ENCODE measurements at places on chromosomes 4 and X.

- peak; percentile 75 for DNase-seq
These were observed 22.4 kb upstream of the HPSE start for GRCh38 chr4:83356899-83357661.

GRCh38 chr4:69071286-69071685, 25.0 kb upstream of the UGT2B7 start:
- DNase-seq = no peak

- DNase-seq = peak; percentile 31
These were observed 80.3 kb upstream of the LSM6 start for GRCh38 chr4:146095091-146095690.

GRCh38 chrX:46882266-46882665, 30.0 kb upstream of the JADE3 start:
- no peak for DNase-seq

- DNase-seq = no peak
These were observed 168.8 kb downstream of the CDS1 start for GRCh38 chr4:84751707-84752106.

DNA sequence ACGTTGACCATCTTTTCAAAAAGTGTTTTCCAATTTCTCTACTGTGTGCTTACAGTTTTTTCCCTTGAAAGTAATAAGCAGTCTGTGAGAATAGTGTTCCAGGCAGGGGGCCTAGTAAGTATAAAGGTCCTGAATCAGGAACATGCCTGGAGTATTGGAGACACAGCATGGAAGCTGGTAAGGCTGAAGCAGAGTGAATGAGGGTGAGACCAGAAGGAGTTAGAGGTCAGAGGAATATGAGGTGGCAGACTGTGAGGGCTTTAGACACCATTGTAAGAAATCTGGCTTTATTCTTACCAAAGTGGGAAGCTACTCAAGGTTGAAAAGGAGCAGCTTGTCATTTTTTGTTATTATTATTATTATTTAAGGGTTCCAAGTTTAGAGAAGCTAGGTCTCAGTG, 107.4 kb downstream of the CT47B1 start:
- DNase-seq = no peak

DNA sequence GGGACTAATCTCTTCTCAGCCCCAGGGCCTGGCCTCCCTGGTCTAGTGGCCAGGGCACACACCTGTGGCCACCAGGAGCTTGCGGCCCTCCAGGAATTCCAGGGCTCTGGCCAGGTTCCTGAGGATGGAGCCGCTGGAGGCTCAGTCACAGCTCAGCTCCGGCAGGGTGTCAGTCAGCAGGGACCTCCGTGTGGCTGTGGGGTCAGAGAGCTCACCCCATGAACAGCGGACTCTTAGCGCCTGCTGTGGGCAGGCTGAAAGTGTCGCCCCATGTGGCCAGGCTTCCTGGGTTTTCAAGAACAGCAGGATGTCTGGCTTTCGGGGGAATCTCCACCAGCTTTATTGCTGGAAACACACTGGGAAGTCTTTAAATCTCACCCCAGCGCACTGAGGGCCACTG, 19.3 kb upstream of the SH3TC1 start:
- DNase-seq = no peak

DNA sequence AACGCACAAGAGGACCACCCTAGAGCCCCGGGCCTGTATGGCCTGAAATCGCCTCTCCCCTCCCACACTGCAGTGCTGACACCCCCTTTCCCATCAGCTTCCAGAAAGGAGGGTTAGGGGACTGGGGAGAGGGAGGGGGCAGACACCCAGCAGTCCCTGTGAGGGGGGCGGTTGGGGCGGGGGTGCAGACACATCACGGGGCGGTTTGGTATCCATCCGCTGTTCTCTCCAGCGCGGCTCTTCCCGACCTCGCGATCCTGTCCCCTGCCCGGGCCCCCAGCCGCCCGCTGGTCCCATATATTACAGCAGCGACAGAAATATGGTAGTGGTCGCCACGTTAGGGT, 404 bp upstream of the GPRASP2 start:
- DNase-seq = no peak

GRCh38 chr4:141654098-141654497, 17.7 kb downstream of the IL15 start:
- DNase-seq = peak; percentile 12

DNA sequence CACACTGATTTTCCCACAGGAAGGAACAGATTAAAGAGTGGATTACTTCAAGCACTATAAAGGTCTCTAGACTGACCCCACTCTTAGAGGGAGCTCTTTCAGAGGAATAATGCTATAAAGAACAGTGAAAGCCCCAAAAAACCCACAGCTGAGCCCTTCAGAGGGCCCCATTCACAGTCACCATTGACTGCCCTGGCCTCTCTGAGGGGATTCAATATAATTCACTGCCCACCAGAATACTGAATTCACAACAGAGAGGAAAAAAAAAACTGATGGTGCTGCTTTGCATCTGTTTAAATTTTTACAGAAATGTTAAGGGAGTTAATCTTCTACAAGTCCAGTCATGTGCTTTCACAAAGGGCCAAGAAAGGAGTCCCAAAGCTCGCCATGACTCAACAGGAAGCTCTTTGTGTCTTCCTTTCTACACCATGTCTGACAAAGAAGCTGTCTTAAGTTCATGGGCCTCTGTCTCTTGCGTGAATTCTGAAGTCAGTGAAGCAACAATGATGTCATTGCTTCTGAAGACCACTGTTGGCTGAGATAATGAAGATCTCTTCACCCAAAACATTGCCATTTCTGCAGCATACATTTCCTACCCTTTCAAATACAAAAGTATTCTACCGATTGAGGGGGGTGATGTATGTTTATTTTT, 174.9 kb downstream of the ADAMTS3 start:
- no peak for DNase-seq

DNA sequence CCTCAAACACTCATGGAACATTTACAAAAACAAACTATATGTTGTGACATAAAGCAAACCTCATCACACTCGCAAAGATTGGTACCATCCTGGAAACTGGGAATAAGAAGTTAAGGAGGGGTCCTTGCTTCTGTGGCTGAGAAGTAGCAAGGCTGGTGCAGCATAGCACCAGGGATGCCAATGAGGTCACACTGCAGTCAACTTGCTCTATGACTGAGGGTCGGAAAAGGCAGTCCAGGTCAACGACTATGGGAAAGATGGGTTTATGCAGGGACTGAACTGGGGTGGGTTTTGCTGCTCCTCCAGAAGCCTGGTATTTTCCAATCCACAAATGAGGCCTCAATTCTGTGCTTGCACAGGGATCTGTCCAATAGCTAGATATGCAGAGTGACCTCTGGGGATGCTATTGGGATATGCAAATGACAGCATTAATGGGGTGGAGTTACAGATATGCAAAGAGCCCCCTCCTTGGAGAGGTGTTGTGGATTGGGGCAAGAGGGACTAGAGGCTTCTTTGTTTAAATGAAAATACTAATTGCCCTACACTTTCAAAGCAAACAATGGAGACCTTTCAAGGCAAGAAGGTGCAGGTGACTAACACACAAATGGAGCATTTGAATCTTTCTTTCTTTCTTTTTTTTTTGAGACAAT, 7.2 kb upstream of the IL13RA1 start:
- no peak for DNase-seq

DNA sequence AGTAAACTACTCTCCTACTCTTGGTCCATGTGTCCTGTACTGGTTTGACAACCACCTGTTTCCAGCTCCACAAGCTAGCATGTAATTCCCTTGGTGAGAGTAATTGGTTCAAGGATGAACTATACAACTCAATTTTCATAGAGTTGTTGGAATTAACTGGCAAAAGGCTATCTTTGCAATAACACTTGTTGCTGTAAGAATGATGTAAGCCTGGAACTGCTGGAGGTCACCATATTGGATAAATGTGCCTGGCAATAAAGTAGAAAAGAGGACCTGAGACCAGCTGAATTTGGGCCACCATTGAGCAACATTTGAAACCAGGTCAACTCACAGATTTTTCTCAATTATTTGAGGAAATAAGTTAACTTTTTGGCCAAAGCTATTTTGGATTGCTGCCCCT, 175.5 kb downstream of the CAMK2D start:
- DNase-seq = no peak

DNA sequence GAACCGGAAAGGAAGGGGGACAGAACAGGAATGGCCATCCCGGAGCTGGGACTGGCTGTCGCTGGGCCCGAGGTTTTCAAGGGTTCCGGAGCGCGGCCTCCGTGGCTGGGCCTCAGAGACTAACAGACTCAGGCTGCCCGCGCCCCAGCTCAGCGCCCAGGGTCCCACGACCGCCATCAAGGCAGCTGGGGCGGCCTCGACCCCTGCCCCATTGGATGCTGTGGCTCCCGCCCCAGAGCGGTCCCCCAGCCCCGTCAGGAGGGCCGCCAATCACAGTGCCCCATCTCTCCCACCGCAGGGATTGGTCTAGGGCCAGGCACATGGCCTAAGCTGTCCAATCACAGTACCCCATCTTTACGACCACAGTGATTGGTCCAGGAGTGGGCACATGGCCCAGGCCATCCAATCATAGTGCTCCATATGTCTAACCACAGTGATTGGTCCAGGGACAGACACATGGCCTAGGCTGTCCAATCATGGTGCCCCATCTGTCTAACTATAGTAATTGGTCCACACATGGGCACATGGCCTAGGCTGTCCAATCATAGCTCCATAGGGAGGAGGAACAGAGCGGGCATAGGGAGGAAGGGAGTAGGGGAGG, 105.3 kb upstream of the NKX1-1 start:
- no peak for DNase-seq

- DNase-seq = no peak
These were observed 64.8 kb downstream of the PLS3 start for GRCh38 chrX:115625572-115626301.

GRCh38 chrX:120768681-120769080, 107.0 kb downstream of the CT47B1 start:
- no peak for DNase-seq

- DNase-seq = peak; percentile 73
These were observed 636 bp upstream of the AMOT start for GRCh38 chrX:112841114-112841819.

GRCh38 chrX:148271263-148271662, 229.2 kb upstream of the AFF2 start:
- no peak for DNase-seq

GRCh38 chrX:123959281-123960063, 2.0 kb upstream of the STAG2 start:
- DNase-seq = peak; percentile 24

DNA sequence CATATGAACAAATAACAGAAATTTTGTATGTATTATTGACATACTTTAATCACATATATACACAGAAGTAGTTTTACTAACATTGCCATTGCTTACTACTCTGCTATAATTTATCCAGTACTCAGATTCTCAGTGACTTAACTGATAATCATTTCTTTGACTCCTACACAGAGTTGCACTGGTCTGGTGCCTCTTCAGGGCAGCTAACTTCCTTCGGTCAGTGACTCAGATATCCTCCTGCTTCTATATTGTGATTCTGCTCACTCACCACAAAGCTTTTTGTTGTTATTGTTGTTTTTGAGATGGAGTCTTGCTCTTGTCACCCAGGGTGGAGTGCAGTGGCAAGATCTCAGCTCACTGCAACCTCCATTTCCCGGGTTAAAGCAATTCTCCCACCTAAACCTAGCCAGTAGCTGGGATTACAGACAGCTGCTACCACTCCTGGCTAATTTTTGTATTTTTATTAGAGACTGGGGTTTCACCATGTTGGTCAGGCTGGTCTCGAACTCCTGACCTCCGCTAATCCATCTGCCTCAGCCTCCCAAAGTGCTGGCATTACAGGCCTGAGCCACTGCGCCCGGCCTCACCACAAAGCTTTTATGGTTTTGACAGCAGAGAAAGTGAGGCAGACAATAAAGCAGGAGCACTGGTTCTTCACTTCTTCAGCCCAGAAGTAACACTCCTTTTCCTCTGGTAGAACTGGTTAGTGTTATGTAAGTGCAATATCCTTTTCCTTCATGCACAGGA, 499.3 kb downstream of the EPHA5 start:
- no peak for DNase-seq

- DNase-seq = no peak
These were observed 85.0 kb downstream of the NFKB1 start for GRCh38 chr4:102586002-102586643.

- no peak for DNase-seq
These were observed 120.5 kb downstream of the TBCK start for GRCh38 chr4:106195435-106195950.

DNA sequence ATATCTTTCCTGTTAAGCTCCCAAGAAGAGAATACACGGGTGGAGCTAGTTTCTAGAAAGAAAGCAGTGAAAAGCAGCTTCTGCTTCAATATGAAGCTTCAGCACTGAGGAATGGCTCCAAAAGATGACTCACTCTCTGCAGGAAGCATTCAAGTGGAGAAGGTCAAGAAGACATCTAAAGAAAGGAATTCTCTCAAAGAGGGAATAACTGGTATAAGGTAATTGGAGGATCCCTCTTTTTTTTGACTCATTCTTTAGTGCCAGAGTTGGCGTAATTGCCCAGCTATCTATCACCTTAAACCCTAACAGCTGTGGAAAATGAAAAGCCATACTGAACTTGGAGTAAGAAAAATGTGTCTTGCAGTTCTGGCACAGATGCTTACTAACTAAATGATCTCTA, 3.5 kb downstream of the EDA2R start:
- DNase-seq = no peak

DNA sequence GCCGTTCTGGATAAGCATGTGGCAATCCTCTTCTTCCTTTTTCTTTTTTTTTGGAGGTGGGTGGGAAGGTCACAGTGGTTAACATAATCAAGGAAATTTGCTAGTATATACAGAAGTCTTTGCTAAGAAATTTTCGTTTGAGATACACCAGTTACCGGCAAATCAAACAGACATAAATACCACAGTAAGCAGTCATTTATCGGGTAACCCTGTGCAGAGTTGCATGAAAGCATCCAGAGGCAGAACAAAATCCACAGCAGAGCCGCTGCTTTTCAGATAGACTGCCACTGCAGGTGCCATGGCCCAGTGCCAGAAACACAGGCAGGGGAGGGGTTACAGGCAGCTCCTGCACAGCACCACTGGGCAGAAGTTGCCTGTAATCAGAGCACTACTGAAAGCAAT, 179.1 kb upstream of the MAB21L2 start:
- DNase-seq = no peak

DNA sequence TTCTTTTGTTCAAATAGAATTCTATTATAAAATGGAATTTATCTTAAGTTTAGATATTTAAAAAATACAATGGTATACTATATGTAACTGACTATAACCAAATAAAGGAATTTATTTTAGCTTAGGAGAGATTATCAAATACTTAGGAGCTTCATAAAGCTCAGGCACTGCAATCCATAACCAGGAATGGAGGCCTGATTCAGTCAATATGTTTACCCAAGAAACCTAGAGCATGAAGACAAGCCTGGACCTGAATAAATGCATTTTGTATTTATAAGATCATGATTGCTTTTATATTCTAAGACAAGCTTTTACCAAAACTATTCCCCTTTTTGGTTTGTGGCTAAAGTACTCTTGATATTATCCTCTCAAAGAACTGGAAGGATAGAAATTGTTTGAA, 742.6 kb downstream of the FAT4 start:
- DNase-seq = no peak
